ENCODE measurements at places on chromosomes 5 and 9.

DNA sequence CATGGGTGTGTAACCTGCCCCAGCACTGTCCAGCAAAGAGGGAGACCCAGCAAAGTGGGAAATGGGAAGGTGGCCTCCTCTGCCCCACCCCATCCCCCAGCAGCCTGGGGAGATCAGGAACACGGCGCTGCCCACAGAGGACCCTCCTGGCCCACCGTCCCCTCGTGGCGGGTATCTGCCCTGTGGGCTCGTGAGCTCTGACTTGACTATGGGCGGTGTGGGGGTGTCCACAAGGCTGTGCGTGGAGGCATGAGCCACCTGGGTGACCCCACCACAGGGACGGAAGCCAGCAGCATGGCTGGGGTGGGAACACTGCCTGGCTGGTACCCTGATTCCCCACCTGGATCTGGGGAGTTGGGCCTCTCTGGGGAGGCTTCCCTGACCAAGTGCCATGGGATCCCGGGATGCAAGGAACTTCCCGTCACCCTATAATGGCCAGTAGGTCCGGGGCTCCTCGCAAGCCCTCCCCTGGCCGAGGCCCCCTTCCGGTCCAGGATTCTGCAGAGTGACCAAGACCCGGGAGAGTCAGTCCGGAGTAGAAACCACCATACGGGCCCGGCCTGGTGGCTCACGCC is 29.3 kb upstream of the SLC6A19 start:
- no peak for DNase-seq

- DNase-seq, result no peak
Measured at GRCh38 chr5:135458921-135459331, 6.8 kb upstream of the TIFAB start.

GRCh38 chr9:93080406-93080805 is 15.6 kb upstream of the CARD19 start:
- no peak for DNase-seq

DNA sequence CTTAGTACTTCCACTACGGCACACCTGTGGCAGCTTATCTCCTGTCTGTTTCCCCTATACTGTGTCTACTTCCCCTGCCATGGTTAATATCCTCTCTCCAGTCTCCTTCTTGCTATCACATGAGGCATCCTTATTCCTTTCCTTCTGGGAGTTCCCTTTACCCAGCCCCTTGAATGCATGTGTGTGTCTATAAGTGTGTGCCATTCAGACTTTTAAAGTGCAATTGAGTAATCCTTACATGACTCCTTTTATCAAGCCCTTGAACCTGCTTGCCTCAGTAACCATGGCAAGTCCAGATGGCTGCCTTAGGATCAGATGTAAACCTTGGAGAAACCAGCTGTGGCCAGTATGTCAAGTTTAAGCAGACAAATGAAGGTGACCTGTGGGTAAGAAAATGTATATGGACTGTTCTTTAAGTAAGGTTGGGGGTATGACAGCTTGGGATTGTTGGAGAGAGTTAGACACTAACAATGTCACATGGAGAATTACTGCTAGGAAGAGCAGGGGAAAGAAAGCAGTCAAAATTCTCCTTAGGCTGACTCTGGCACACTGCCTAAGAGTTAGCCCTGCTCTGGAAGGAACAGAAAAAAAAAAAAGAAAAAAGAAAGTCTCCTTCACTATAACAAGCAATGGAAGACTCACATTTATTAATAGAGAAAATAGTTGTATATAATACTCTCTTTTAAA is 142.1 kb downstream of the HINT1 start:
- DNase-seq, result no peak

DNA sequence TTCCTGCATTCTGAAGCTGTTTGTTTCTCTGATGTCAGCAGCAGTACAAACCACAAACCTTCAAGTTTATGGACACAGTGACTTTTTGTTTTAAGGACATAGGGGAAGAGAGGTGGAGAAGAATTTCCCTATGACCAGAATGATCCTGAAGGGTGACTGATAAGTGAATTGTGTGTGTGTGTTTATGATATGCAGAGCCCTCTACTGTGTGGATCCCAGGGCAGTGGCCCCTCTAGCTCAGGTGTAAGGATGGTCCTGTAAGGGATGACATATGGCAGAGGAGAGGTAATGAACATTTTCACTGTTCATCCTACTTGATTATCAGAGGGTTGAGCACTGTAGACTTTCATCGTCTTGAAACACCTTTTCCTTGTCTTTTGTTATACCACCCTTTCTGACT is 30.6 kb upstream of the TMED7 start:
- no peak for DNase-seq

DNA sequence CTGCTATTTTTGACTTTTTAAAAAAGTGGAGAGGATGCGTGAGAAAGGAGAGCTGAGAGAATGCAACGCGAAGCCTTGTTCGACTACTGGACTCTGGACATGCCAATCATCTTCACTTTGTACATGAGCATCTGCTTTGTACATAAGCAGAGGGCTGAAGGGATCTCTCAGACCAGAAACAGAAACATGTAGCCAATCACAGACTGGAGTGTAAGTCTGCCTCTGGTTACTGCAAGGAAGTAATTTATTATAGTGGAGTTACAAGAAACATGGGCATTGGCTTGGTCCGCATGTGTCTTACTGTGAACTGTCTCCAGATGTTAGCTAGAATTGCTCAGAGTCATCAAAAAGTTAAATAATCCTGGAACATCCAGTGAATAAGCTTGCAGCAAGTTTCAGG is 190.0 kb upstream of the GRAMD2B start:
- no peak for DNase-seq

- no peak for DNase-seq
Measured at GRCh38 chr5:34480810-34481528, 175.2 kb upstream of the RAI14 start.

- DNase-seq, result no peak
Measured at GRCh38 chr9:18020121-18020745, 441.4 kb downstream of the SH3GL2 start.

DNA sequence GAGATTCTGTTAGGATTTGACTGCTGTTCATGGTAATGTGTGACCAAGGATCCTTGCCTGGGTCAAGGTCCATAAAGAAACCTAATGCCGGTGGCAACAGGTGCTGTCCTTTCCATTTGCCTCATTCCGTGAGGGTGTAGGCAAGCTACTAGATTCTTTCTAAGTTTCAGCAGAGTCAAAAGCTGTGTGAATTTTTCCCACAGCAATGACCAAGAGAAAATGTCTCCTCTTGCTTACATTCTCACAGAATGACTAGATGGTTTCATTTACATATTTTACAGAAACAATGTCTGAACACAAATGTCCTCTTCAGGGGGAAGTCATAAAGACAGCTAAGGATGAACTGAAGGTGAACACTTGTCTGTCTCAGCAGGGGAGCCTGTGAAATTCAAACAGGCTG is 75.3 kb upstream of the SV2C start:
- DNase-seq, result no peak

- no peak for DNase-seq
Measured at GRCh38 chr5:59919484-59919883, 26.0 kb upstream of the PDE4D start.

DNA sequence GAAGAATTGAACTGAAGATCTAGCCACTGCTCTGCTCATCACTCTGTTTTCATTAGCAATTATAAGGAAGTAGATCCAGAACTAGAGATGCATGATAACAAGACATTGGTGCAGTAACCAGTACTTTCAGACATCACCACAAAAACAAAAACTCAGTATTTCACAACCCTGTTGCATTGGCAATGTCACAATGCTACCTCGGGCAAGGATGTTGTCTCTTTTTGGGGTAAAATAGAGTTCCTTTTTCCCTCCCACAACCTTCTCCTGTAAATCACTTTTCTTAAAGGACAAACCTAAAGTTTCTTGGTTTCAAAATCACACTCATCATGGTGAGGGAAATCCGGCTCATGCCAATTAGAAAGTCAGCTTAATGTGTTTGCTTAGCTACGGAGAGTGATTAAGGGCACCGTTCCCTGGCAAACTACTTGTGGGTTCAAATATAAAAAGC is 420.1 kb upstream of the MEF2C start:
- DNase-seq, result no peak

DNA sequence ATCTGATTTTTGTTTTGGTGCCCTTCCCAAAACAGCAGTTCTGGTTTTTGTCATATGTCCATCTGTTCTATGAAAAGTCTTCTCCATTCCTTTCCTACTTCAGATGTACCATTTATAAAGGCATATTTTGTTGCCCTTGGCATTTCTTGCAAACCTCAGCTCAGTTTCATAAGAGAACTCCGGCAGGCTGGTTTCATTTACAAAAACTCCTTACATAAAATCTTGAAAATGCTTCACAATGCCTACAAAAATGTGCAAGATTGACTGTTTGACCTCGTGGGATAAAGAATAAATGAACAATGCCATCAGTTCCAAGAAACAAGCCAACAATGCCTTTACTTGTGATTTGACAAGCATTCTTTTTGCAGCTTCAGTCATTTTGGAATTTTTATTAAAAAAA is 39.1 kb upstream of the CTNNAL1 start:
- DNase-seq, result no peak

Data from stimulated activated CD8-positive, alpha-beta memory T cell treated with anti-CD3 and anti-CD28 coated beads, Interleukin-4, amount 100 ng/mL, for 4 hours (primary cell).